ENCODE measurements at places on chromosomes 4 and X.

DNA sequence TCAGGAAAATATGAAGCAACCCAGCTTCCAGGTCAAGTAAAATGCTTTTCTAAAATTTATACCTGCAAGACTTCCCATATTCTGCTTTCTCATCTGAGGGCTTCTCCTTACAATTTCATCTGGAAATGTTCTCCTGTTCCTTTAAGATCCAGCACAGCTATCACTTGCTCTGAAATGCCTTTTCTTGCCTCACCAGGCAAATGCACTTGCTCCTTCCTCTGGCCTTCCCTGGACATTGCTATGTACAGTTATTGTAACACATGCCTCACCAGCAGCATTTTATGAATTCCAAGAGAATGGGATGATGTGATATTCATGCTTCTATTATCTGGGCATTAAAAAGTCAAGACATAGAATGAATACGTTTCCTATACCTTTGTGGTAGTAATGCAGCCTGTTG lies 842.1 kb upstream of the INTU start:
- DNase-seq: no peak

DNA sequence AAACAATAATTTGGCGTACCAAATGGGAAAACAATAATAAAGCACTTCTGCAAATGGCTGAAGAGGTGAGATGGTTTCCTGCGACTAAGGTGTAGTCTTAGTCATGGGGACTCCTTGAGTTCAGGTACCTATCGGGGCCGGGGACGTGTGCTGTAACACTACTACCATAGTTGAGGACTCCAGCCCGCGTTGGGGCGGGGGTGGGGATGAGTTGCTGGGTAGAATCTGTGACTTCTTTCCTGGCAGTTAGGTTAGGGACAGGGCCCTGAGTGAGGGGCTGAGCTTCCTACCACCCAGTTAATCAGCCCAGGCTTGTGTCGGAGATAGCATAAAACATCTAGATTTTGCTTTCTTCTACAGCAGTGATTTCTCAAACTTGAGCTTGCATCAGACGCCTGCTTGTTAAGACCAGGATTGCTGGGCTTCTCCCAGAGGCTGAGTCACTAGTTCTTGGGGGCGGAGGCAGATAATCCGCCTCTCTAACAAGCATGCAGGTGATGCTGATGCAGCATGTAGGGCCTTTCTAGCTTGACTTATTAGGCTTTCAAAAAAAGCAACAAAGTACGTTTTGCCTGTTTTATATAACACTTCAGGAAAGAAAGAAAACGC lies 30.2 kb downstream of the RBBP7 start:
- no peak for DNase-seq

- no peak for DNase-seq
These were observed 188.4 kb downstream of the SLC7A11 start for GRCh38 chr4:138053641-138054301.

DNA sequence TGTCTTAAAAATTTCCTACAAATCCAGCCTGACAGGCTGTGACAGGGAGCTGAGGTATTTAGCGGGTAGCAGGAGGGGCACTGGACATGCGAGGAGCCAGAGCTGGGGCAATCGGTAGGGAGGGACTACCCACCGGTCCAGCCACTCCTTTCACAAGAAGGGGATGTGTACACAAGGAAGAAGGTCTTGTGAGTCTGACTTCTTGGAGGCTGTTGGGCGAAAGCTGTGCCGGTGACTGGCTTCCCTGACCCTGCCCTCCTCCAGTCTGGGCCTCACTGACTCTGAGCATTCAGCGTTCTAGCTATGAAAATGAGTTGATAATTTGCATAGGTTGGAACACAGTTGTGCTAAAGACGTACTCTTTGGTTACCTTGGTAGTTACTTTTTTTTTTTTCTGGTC lies 12.7 kb upstream of the CXCL8 start:
- no peak for DNase-seq

DNA sequence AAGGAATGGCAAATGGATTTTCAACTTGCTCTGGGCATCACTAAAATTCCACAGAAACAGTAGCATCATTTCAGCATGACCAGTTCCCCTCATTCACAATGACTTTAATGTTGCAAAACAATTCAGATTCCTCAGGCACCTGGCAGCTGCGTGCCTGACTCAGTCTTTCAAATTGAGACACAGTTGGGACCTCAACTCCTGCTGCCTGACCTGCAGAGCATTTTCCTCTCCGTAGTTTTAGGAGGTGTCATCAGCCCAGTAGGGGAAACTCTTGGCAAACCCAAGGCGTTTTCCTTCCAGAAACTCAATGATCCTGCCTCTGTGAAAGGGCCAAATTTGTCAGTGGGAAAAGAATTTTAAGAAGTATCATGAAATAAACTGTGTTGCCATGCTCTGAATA lies 388.9 kb downstream of the SPRY1 start:
- no peak for DNase-seq

DNA sequence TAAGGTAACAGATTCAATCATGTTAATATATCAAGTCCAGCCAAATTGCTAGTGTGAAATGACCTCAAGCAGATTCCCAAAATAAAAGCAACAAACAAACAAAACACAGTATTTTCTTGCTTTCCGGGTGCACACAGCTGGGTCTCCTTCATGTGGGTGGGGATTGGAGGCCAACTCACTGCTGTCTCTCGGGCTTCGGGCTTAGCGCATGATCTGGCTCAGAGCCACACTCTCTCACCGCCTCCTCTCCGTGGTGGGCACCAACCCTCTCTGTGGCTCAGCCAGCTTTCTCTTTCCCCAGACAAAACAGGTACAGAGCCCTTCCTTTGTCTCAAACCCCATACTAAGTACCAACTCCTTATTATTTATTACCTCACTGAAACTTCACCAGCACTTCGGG lies 2.9 kb upstream of the REELD1 start:
- DNase-seq: no peak

DNA sequence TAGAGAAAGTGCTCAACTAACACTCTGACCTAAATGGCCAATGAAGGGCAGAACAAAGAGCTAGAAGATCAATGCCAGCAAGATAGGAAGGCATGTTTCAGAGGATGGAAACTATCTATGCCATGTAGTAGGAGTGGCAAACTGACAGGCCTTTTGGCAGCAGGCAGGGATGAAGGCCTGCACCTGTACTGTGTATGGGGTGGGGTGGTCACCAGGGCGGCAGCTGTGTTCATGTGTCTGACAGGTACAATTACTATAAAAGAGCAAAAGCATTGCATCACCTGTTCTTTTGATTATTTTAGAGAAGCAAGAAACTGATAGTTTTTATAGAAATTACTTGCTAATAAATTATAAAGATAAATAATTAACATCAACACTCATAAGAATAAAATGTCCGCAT lies 239.1 kb downstream of the CAMK2D start:
- no peak for DNase-seq

DNA sequence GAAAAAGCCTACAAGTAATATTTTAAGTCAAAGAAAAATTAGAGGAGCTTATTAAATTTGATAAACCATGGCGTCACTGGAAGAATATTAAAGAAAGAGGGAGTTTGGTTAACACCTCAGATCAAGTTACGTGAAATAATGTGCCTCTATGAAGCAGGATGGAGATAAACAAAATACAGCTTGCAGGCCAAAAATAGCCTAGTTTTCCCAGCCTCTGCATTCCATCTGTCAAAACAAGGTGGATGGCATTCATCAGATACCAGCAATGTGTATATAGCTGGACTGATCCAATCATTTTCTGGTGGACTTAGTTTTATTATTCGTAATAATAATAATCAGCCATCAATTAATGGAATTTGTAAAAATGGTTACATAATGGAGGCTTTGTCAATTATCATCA lies 230.7 kb downstream of the NR3C2 start:
- DNase-seq: no peak

- no peak for DNase-seq
These were observed 40.1 kb upstream of the LRPAP1 start for GRCh38 chr4:3572363-3572762.

DNA sequence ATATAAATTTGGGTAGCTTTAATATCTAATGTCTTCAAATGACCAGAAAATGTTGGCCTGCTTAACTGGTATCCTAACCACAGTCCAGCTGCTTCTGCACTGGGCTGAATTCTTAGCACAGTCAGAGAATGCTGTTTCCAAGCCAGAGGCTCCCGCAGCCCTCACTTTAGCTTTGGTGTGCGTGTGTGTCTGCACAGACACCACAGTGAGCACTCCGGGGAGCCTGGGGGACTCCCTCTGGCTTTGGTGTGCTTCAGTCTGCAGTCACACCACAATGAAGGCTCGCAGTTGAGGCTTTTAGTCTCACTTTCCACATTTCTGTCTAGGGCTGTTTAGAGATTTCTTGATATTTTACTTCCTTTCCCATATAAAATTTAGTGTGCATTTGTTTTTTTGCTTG lies 53.6 kb downstream of the APOO start:
- DNase-seq: no peak

DNA sequence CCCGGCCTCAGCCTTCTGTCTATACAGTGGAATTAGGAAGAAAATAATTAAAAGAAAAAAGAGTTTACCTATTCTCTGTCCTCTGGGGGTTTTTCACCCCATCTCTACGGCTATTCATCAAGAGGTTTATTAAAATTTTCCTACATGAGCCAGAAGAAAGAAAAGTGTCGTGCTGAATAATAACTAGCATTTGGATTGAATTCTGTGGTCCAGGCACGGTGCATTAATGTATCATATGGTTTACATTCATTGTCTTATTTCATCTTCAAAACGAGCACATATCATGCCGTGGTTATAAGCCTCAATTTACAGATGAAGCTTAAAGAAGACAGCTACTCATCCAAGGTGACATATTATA lies 5.4 kb upstream of the NAA15 start:
- DNase-seq: no peak

DNA sequence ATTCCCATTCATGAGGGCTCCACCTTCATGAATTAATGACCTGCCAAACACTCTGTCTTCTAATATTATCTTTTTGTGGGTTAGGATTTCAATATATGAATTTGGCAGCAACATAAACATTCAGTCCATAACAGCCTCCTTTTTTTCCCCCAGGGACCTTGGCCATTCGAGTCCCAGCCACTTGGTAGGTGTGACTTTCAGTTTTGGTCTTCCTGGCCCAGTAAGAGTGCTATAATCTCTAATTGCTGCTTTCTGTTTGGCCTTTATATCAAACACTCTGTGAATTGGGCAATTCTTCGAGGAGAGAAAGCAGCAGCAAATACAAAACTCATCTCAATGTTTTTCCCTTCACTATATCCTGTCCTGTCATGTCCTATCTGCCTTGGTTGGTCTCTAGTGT lies 12.4 kb upstream of the RADX start:
- DNase-seq: no peak

- no peak for DNase-seq
These were observed 176.4 kb upstream of the TBC1D9 start for GRCh38 chr4:140932501-140933045.

GRCh38 chr4:149029056-149029651 lies 586.9 kb upstream of the NR3C2 start:
- no peak for DNase-seq

GRCh38 chrX:153539171-153539978 lies 21.9 kb downstream of the ATP2B3 start:
- DNase-seq: peak; percentile 16

DNA sequence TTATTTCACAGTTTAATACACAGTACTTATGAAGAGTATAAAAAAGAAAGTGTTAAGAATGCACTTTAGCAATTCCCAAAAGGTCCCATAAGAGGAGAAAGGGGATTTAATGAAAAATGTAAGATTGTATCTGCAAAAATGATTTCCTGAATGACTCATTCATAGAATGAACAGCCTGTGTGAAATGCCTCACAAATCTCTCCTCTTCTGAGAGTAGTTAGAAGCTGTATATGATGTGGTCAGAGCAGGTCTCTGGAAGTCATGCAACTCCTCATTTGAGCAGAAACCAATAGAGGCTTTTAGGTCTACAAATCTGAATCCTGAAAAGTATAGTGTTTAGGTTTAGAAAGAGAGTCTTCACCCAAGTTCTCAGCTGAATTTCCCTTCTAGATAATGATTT lies 381.3 kb upstream of the INTU start:
- DNase-seq: no peak

GRCh38 chr4:183729430-183730328 lies 70.6 kb downstream of the TRAPPC11 start:
- no peak for DNase-seq

- DNase-seq: no peak
These were observed 6.7 kb downstream of the GPR34 start for GRCh38 chrX:41695426-41695825.

DNA sequence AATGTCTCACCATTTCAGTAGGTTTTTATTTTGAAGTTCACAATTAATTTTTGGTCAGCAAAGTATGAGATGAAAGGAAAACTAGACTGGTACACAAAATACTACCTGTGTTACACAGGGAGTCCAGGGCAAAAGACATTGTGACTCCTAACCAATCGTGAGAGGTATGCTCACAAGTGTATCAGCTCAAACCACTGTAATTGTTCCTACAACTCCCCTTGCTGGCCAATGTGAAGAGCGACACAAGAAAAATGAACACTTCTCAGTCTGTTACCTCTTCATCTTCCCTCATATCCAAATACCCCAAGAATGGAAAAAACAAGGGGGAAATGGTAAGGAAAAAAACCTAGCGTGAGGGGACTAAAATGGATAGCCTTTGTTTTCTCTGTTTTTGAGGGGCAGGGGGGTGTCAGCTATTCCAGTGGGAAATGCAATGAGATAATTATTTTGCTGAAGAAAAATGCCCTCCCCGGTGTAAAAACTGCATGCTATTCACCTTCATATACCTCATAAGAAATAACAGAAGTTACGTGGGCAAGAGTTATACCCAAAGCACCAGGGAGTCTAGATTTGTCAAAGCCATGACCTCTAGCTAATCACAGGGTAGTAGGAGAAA lies 30.6 kb upstream of the NSUN7 start:
- DNase-seq: no peak

GRCh38 chr4:87824352-87824751 lies 8.4 kb upstream of the MEPE start:
- no peak for DNase-seq

DNA sequence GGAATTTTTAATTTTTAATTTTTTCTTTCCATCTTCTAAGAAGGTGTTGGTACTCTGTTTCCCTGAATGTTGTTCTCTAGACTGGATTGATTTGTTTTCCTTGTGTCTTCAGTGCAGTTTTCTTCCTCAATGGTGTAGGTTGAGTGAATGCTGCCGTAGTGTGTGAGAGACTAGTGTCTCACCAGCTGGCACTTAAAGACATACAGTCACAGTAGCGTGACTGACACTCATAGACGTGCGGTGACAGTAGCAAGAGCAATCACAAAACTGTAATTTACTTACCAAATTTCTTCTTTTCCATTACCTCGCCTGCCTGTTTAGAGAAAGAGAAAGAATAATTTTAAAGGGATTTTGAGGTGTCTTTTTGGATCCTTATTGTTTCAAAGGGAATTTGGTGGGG lies 21.4 kb upstream of the PGM2 start:
- no peak for DNase-seq

DNA sequence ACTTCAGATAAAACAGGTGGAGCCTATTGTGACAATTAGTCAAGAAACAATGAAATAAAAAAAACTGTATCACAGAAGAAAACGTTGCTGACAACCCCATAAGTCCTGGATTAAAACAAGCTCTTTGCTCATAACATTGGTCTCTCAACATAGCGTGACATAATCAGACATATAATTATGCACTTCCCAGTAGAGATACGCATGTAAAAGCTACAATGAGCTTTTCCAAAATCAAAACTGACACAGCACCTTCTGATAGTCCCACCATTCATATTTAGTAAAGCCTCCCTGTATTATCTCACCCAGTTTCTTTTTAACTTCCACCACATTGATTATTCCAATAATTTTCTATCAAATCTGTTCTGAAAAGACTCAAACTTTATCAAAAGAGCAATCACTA lies 372.1 kb upstream of the SMIM31 start:
- no peak for DNase-seq

- DNase-seq: no peak
These were observed 39.8 kb downstream of the SHISA3 start for GRCh38 chr4:42436928-42437565.

All from activated CD4-positive, alpha-beta T cell treated with anti-CD3 and anti-CD28 coated beads, Interleukin-2, amount 50 U/mL, for 24 hours (primary cell).